DMS 273 treated with DMSO at 0.1 percent for 48 hours (cell line): ENCODE measurements at places on chromosomes 5 and 9.

DNA sequence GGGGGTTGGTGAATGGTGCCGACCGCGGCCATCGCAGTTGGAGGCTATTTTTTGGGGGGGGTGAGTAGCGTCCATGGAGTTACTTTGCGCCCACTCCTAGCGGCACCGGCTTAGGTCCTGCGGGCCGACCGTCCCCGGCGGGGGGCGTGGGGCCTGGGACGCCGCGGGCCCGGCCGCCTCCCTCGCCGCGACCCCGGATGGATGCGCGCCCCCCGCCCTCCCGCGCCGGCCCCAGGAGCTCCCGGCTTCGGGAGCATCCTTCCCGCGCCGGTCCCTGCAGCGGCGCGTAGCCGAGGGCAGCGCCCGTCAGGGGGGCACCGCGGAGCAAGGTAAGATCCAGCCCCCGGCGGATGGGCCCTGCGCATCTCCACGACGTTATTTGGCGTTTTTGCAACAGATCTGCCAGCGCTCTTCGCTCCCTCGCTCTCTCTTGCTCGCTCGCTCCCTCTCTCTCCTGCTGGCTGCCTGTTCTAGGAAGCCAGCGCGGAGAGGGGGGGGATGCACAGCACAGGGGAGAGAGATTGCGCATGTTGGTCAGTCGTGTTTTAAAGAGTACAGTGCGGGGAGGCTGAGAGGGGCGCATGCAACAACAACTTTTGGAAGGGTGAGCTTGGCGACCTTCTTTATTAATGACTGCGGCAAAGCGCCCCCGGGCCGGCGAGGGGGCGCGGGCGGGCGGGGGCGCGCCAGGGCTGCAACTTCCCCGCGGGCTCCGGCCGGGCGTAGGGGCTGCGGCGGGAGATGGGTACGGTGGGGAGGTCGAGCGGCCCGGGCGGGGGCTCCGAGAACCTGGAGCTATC, 413 bp downstream of the JADE2 start:
- peak; percentile 59 for DNase-seq

DNA sequence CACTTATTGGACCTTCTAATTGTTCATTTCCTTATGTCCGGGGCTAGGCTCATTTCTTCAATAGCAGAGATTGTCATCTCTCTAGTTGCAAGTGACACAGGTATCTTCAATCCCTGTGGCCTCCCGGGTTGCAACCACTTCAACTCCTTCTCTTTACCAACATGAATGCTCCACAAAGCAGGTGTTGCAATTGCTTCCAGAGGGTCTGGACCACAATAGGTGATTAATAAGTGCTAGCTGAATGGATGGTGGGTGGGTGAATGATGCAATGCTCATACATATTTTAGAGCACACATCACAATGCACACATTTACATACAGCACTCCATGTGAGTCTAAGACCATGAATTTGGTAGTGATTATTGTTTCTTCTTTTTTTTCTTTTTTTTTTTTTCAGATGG, 2.6 kb downstream of the CEMIP2 start:
- no peak for DNase-seq

DNA sequence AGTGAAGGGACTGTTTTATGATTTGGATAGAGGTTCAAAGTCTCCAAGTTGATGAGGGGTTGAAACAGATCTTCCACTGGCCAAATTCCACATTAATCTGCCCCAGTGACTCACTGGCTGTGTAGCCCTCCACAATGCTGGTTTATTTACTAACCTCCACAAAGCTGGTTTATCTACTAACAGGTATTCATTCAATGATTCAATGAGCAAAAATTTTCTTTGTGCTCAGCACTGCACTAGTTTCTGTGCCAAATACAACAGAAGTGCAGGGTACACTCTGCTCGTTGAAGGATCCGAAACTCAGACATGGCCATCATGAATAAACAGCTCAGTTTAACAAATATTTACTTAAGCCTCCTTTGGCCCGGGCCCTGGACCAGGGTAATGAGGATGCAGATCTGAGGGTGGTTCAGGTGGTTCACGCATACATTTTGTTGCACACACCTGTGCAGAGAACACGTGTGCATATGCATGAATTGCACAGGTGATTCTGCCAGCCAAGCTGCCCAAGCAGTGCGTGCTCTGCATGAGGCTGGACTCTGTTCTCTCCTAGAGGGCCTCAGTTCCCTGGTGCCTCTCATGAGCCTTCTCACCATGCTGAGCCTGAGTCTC, 71.0 kb downstream of the SH3PXD2B start:
- no peak for DNase-seq

DNA sequence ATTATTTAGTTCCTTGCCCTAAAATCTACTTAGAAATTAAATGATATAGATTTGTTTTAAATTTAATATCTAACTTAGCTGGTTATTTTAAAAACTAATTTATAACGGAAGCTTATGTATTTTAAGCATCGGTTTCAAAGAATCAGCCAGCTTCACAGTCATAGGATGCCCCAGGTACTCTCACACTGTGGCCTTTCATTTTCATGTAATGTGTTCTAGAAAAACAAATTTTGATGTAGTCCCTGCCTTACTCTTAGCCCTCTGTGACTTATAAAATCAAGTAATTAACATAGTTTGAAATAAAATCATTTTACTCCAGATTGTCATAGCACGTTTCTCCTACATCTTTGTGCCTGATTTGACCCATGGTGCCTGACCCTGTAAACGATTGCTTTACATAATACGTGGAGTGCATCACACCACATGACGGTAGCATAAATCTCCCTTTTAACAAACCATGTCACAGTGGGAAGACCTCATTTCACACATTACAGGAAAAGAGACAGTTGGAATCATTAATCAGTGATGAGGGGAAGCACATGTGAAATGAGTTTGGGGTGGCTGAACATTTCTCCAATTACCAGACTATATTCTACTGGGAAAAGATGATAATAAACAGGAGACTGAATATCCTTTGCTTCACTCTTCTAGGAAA, 731.5 kb upstream of the CDH9 start:
- DNase-seq, result no peak

DNA sequence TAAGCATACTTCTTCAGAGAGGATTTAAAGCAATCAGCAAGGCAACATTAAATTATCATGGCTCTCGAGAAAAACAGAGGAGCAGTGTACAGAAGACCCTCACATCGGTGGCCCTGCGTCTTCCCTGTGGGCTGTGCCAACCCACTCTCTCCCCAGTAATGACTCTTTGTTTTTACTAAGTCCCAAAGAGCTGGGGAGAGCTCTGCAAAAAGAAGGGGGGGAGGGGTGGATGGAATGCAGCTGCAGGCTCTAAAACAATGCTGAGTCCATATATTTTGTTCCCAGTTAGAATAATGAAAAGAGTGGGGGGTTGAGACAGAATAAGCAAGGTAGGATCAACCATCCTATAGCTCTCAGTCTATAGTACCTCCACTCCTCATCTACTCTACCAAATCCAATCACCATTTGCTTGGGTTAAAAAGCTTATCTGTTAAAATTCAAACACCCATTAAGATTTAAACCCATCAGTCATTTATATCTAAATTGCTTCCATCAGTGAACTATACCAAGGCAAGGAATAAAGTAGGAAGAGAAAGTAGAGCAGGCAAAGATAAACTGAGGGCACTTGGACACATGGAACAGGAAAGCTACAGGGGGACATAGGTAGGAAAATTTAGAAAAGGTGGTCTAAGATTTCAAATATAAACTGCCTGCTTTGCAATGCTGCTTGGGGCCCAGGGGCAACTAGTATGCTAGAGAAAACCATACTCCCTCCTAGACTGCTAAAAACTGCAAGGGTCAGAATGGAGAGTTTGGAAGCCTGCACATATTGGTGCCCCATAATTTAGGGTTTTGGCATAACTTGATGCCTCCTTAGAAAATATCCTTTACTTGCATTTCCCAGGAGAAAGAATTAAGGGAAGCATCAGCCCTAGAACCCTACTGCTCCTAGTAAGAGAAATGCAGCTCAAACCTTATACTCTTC, 20.6 kb downstream of the ELL2 start:
- no peak for DNase-seq
